Body of pancreas (tissue), 4 donors: ENCODE measurements at places on chromosomes 16 and 17. TPM values are rescaled to one million over a fixed set of nuclear protein-coding genes. Genes with fewer than 3 reads are reported as not detected.

Gene SSTR5
- 2.3 TPM for total RNA-seq

Gene PYCARD
- total RNA-seq: 13.8 TPM

DNA sequence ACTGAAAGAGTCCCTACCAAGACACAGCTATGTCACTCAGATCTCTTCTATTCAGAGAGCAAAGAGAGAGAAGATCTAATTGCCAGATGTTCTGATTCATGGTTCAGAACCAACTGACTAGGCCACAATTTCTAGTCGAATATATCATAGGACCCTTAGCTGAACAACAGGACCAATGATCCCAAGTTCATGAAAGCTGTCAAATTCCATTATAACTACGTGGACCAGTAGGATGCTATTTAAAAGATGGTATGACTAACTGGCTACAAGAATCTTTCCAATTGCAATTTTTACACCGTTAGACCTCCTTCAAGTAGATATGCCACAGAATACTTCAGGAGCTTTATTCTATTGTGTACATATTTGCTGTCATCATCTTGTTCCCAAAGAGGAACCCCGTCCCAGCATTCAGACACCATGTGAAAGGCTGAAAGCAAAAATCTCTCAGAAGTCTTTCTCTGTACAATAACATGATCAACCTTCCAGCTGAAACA is 26.0 kb downstream of the DCUN1D3 start:
- no peaks in the 10 kb centered on the region for H3K36me3 ChIP-seq
- DNase-seq: no peak
- no peak overlapping the region for H3K27ac ChIP-seq

- H3K27me3 ChIP-seq: no peaks in the 10 kb centered on the region
- no peak overlapping the region for H3K27ac ChIP-seq
- H3K4me1 ChIP-seq: peaks cover 15% of the 10 kb centered on the region
- no peak for DNase-seq
These were observed 37.7 kb downstream of the WWOX start for GRCh38 chr16:78137179-78137578.

DNA sequence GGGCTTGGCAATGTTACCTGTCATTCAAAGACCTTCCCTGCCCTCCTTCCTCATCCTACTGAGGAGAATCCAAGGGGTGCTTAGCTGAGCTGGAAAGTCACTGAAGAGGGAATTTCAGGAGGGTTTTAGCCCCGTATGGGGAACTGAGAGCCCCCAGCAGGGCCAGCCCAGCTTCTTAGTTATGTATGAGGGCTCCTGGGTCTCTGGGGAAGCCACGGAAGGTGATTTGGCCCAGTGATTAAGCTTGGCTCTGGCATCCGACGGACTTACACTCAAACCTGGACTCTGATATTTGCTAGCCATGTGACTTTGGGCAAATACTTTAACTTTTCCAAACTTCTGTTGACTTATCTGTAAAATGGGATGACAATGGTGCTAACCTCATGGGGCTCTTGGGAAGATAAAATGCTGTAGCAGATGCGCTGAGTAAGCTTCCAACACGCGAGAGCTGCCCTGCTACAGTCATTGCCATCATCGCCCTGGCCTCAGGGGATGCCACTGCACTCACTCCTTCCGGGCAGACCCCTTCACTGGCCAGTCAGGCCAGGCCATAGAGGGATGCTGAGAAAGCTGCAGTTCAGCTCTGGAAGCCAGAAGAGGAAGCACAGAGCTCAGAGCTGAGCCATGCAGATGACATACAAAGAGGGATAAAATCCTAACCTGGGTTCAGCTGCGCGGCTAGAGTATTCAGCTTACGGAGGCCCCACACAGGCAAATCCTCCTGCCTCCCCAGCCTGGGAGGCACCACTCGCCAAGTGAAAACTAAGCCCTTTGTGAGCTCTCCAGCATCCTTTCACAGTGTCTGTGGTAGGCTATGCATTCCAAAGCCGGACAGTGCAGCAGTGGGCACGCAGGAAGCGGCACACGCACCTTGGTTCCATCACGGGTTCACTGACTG is 44.9 kb upstream of the PIK3R6 start:
- DNase-seq: no peak
- H3K4me3 ChIP-seq: no peak overlapping the region
- no peaks in the 10 kb centered on the region for H3K27me3 ChIP-seq
- no peak overlapping the region for H3K27ac ChIP-seq

DNA sequence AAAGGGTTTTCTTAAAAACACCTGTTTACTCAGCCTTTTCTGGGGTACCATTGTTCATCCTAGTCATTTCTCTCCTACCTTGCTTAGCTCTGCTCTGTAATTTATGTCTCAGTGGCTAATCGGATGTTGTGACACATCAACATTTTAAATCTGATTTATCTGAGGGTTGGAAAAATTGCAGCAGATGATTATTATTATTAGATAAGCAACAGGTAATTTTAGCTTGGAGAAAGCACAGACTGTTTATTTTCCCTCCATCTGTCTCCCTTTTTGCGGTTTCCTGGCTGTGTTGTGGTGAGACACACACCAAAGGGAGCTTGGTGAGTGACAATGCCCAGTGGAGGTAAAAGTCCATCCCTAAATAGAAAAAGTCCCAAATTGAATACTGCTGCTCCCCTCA is 389.9 kb downstream of the UTP18 start:
- no peaks in the 10 kb centered on the region for H3K4me1 ChIP-seq
- no peaks in the 10 kb centered on the region for H3K36me3 ChIP-seq
- no peak overlapping the region for H3K4me3 ChIP-seq
- no peak for DNase-seq
- no peaks in the 10 kb centered on the region for H3K27me3 ChIP-seq

Gene MEOX1
- total RNA-seq: 0.52 TPM

Gene ZNF747
- total RNA-seq: 11.4 TPM

Gene PRSS33
- total RNA-seq: not detected
